ENCODE measurements at places on chromosomes 4 and X.

DNA sequence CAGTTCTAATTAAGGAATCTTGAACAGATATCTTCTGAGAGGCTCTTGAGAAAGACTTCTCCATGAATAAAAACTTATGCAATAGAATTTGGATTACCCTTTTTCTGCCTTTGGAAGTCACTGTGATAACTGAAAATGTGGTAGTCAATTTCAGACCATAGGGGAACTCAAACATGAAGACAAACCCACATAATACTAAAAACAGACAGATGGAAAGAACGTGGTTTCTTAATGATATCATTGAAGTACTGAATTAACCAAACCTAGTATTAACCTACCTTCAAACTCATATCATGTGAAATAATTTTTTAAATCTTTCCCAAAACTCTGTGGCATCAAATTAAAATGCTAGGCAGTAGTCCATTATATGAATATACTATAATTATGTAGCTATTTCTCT lies 153.5 kb downstream of the CAMK2D start:
- DNase-seq = no peak

DNA sequence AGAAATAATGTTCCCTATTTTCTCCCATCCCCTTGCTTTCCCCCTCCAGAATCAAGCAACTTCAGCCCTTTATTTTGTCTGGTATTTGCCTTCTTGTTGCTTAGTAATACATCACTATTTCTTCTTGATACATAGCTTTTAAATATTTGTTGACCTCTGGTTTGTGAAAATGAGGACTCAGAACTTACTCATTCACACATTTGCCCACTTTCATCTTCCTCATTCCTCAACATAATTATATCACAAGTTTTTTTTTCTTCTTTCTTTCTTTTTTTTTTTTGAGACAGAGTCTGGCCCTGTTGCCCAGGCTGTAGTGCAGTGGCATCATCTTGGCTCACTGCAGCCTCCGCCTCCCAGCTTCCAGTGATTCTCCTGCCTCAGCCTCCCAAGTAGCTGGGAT lies 28.9 kb upstream of the NDUFC1 start:
- DNase-seq = no peak

DNA sequence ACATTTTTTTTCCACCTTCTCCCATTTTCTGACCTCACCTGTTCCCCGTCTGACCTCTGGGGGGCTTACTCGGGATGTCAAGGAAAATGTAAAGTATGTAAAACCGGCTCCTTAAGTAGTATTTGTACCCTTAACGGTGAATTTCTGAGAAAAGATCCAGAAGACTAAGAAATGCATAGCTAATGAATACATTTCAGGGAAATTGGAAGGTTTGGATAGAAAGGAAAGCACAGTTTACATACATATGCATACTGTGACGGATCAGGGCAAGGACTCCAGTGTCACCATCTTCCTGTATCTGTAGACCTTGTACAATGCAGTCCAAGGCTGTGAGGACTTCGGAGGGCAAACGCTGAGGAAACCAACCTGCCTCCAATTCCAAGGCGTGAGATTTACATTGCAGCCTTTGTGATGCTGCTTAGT lies 2185.9 kb upstream of the TENM3 start:
- no peak for DNase-seq

- no peak for DNase-seq
Measured at GRCh38 chrX:136157187-136157586, 9.9 kb downstream of the FHL1 start.

GRCh38 chr4:74659576-74660411 lies 134.5 kb downstream of the BTC start:
- DNase-seq = peak; percentile 97

DNA sequence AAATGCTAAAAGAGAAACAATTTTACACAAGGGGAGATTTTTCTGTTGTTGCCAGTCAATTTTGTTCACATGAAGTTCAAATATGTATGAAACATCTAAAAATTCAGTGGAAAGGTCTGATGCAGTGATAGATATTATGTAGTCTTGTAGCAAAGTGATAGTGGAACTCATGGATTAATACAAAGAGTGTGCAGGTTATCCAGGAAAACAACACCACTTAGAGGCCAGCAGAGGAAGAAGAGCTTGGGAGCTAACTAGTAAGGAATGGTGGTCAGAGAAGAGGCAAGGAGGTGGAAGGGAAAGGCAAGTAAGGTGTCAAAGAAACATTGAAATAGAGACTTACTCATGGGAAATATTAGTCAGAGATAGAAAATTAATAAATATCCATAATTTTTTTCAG lies 395.6 kb downstream of the MAPK10 start:
- DNase-seq = no peak

GRCh38 chr4:38290366-38290765 lies 330.2 kb downstream of the PTTG2 start:
- no peak for DNase-seq

GRCh38 chrX:47358387-47359065 lies 11.9 kb upstream of the ZNF157 start:
- DNase-seq = no peak

- DNase-seq = no peak
Measured at GRCh38 chr4:16691450-16691849, 207.0 kb downstream of the LDB2 start.

DNA sequence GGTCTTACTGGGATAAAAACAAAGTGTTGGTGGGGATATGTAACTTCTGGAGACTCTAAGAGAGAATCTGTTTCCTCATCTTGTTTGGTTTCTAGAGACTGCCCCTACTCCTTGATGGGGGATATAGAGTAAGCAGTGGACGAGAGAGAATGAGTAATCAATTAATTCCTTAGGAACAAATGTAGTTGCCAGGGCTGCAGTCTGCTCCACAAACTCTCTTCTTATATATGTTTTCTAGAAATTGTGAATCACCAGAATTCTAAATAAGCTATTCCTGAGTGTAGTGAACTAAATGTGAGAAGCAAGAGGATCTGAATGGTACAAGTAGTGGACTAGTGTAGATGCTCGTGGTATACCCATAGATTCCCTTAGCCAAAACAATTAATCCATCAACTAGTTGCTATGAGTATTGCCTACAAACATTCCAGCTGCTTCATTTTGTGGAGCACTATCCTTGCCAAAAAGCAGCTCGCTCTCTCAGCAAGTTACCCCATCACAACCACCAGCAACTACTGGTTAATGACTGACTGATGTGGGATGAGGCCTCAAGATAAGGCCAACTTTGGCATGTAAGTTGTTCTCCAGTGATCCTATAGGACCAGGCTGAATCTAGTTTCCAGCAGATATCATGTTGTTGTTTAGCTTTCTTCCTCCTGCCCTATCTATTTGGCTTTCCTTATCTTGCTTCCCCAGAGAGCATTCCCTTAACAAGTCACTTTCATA lies 273.0 kb downstream of the SLC7A11 start:
- DNase-seq = peak; percentile 24

DNA sequence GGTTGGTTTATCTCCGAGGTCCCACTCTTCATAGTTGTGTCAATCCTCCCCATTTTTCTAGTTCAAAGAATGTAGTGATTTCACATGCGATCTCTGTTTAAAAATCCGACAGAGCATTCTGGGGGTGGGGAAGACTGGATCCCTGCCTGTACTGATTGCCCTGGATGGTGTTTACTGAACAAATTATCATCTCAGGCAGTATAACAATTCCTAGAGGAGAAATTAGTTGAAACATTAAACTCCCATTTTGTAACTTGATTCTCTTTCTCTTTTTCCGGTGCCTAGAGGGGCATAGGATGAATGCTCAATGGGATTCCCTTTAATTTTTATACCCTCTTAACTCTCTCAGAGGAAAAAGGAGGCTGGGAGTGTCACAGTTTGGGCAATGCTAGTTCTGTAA lies 10.0 kb upstream of the CWH43 start:
- DNase-seq = no peak

DNA sequence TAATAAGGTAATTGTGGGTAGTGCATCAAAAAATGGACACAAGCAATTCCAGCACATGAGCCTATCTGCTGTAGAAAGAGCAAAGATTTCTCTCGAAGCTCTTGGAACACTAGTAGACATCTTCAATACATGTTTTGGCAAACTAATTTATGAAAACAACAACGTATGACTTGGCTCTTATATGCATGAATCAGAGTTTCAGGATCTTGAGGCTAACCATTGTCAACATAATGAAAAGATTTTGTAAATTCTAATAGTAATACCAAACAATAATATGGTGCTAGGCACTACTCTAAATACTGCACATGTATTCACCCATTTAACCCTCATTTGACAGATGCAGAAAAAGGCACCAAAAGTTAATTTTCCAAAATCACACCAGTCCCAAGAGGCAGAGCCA lies 25.1 kb upstream of the ANKRD50 start:
- DNase-seq = no peak

- no peak for DNase-seq
Measured at GRCh38 chr4:6393066-6393465, 79.3 kb downstream of the PPP2R2C start.

GRCh38 chrX:48934581-48935300 lies 15.9 kb upstream of the PIM2 start:
- DNase-seq = no peak

- no peak for DNase-seq
Measured at GRCh38 chr4:24473309-24473721, 111.0 kb downstream of the DHX15 start.

DNA sequence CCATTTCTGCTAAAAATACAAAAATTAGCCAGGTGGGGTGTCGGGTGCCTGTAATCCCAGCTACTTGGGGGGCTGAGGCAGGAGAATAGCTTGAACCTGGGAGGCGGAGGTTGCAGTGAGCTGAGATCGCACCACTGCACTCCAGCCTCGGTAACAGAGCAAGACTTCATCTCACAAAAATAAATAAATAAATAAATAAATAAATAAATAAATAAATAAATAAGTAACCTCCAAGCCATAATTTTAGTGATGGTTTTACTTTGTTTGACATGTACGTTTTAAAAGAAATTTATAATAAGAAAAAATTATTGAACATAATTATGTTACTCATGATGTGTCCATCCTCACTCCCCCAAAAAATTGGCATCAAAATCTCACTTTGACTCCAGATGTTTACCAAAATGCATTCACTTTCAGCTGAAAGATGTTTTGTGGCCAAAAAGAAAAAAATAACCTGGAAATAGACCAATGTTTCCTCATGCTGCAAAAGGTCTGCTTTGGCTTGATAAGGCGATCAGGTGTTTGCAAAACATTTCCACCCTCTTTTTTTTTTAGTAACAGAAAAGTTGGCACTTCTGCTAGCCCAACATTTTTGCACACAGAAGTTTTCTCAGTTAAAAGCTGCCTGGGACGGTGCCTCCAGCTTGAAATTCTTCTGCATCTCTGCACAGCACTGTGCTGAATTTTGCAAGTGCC lies 42.2 kb upstream of the DHRSX start:
- no peak for DNase-seq
